Cardiac muscle cell (in vitro differentiated cells and primary cell): ENCODE measurements at places on chromosomes 12 and 14.

GRCh38 chr12:56164345-56164729, 6.2 kb downstream of the MYL6 start:
- DNase-seq: no peak

DNA sequence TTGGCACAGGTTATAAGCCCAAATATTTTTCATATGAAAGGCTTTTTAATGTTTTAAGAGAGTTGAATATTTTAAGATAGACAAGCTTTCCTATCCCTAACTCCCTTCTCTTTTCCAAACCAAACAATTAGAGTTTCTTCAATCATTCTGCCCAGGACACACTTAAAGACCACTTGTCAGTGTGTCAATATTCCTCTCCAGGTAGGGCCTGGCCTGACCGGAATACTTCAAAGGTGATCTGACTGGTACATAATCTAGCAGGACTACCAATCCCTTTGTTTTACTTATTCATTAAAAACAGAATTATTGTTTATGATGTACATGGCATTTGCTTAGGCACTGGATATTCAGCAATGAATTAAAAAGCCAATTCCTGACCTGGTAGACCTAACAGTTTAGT, 24.2 kb upstream of the SNRPF start:
- DNase-seq: no peak

DNA sequence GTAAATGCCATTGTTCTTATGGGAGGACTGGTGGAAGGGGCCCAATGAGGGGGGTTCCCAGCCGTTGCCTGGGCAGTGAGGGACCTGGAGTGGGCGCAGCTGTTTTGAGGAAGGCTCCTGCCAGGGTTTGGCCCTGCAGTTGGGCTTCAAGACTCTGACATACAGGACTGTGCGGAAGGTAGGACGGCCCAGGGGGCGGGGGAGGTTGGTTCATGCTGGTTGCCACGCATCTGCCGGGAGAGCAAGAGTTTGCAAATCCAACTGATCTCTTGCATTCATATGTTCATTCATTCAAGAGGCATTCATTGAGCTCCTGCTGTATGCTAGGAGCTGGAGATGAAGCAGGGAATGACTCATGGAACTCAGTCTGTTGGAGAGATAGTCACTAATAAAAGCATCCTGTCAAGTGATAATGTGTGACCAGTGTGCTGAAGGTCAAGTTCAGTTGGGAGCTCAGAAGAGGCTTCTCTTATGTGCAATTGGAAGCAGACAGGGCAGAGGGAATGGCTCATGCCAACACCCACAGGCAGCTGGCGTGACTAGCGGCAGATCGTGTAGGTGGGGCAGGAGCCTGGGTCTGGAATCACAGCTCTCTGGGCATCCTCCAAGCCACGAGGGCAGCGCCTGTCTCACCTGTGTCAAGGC, 7.8 kb downstream of the SH2B3 start:
- DNase-seq: no peak

DNA sequence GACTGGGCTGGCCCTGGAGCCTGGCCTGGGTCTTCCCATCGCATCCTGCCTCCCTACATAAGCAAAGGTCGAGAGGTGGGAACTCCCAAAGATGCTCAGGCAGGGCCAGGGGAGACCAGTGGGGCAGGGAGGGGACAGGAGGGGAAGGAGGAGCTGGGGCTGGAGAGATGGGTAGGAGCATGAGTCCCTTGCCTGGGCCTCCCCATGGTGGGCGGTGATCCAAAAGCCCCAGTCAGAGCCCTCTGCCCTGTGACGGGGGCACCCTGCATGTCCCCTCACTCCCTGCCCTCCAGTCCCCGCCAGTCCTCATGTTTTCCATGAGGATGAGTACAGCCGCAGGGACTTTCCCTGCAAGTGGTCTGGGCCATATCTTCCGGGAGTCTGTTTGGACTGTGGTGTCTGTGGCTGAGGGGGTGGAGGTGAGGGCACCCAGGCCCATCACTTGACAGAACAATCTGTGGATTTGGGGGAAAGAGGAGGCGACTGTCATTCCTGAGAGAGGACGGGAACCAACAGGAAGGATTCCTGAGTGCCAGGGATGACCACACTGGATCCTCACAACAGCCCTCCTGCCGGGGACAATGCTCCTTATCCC, 9.3 kb downstream of the BDKRB2 start:
- DNase-seq: no peak

DNA sequence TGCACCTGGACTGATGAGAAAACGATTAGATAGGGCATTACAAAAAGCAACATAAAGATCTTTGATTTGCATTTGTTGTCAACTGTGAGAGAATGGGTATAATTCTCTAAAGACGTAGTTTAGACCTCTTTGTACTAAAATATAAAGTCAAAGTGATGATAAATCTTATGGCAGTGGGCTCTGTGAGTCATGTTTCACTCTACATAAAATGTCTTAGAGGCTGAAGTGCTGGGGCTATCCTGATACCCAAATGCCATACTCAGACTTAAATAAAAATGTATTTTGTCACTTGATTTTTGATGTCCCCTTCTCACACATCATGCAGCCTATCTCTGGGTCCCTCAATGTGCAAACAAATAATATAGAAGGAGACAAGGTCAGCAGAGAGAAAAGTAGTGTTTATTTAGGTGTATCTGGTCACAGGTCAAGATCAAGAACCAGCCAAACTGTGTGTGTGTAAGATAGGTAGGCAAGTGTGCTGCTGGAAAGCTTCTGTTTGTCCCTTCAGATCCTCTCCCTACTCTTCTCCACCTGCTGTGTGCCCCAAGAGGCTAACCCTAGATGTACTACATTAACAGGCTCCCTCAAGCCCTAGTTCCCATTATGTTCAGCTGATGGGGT, 7.0 kb upstream of the NIN start:
- no peak for DNase-seq

DNA sequence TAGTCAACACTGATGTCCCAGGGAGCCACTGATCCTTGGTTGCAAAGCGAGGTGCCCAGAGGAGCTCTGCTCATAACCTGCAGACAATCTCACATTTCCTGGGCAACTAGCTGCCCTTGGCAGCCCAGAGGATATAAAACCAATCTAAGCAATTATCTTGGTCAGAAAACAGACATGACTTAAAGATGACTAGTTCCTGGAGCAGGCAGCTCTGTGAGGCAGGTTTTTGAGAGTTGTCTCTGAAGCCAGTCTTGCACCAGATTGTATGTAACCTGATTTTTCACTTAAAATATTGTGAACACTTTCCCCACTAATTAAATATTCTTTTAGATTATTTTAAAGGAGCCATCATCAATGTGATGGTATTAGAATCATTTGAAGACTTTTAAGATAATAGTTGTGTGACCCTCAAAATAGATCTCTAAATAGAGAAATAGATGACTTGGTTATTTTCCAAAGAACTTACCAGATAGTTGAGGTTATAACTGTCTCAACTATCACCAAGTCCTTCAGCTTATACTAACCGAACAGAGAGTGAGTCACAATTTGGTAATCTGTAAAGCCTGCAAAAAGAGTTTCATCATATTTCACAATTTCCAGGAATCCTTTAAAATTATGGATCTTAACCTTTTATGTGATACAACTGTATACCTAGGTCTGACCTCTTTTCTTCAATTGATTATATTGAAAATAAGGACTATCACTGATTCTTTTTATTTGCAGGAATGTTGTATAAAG, 75.9 kb downstream of the LIN7A start:
- DNase-seq: peak; percentile 66

- DNase-seq: no peak
Observed at GRCh38 chr14:31090883-31091764, 64.9 kb upstream of the STRN3 start.

DNA sequence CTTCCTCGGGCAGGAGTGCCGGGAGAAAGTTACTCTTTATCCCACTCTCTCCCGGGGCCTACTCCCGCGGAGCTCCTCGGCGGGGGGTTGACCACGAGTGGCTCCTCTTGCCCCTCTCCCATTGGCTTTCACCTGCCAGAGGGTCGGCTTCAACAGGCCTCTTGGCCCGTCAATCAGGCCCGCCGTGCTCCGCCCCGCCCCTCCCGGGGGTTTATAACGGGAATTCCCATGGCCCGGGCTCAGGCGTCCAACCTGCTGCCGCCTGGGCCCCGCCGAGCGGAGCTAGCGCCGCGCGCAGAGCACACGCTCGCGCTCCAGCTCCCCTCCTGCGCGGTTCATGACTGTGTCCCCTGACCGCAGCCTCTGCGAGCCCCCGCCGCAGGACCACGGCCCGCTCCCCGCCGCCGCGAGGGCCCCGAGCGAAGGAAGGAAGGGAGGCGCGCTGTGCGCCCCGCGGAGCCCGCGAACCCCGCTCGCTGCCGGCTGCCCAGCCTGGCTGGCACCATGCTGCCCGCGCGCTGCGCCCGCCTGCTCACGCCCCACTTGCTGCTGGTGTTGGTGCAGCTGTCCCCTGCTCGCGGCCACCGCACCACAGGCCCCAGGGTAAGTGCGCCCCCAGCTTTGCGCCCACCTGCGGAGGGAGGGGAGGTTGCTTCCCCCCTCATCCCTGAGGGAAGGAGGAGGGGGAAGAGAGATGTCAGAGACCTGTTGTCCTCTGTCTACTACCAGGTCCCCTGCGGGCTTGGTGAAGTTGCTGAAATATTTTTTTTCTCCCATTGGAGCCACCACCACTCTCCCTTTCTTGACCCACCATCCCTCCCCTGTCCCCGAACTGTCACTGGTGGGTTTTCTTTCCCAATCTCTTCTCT, at the start of gene SMOC1:
TSS of gene SMOC1 (plus strand) at position 242 of the 869 bp plus-strand sequence. CDS start at position 505, 263 bp downstream.
- DNase-seq: peak; percentile 34
